ENCODE measurements at places on chromosomes 7 and 10.

DNA sequence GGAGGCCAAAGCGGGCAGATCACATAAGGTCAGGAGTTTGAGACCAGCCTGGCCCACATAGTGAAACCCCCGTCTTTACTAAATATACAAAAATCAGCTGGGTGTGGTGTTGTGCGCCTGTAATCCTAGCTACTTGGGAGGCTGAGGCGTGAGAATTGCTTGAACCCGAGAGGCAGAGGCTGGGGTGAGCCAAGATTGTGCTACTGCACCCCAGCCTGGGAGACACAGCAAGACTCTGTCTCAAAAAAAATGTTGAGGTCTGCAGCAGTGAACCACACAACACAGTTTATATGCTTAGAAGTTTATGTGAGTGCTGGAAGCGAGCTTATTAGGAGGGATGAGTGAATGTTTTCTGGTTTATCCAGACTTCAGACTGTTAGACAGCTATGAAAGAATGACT, 10.4 kb downstream of the LHPP start:
- DNase-seq, result no peak

DNA sequence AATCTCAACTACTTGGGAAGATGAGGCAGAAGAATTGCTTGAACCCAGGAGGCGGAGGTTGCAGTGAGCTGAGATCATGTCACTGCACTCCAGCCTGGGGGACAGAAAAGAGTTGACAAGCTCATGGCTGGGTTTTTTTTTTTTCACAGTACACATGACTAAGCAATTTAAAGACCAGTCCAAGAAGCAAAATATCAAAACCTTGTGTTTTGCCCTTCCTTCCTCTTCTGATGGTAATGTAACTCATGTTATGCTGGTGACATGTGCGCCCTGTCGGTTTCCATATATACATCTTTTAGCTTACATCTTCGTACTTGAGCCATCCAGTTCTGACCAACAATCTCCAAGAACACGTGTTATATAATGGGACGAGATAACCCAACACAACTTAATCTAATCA, 237.7 kb upstream of the PLXDC2 start:
- no peak for DNase-seq

- no peak for DNase-seq
Measured at GRCh38 chr7:135467207-135467711, 42.6 kb downstream of the CNOT4 start.

GRCh38 chr10:56902554-56902953, 541.5 kb upstream of the ZWINT start:
- DNase-seq, result no peak

- no peak for DNase-seq
Measured at GRCh38 chr7:50304911-50305582, 531 bp downstream of the IKZF1 start.

GRCh38 chr10:91380873-91381256, 29.3 kb upstream of the HECTD2 start:
- no peak for DNase-seq

GRCh38 chr7:140310337-140311002, 87.9 kb downstream of the SLC37A3 start:
- DNase-seq, result no peak

- no peak for DNase-seq
Measured at GRCh38 chr10:133031541-133032125, 56.1 kb upstream of the ADGRA1 start.

GRCh38 chr10:133079836-133080682, 7.7 kb upstream of the ADGRA1 start:
- no peak for DNase-seq

DNA sequence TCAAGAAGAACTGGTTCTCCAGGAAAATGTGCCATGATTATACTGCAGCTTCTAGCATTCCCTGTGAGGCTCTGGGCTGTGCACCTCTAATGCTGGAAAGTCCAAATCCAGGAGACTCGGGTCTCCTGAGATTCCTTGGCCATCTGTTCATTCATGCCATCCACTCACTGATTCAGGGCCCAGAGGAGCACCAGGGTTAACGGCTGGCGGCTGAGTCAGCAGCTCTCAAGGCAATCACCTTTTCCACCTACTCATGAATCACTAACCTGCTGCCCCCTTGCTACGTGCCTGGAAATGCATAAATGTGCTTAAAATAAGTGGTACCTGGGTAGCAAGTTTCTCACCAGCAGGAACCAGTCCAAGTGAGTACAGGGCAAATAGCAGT, 132.7 kb downstream of the KCNMA1 start:
- DNase-seq, result no peak

DNA sequence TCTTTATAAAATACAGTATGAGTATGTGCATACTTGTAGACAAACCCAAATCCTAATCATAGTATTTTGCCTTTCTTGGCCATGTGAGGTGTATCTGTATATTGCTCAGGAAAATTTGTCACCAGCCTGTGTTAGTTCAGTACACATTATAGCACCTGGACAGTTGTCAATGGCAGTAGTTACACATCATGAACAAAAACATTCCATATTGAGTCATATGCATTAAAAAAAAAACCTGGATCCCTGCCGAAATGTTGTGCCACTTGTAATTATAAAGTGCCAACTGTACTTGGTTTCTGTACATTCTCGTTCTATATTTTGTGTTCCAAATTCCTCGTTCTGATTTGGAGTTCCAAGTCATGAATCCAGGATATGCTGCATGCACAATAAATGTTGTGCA, 410.4 kb downstream of the INHBA start:
- DNase-seq, result no peak

GRCh38 chr10:12681252-12681651, 320.3 kb downstream of the CCDC3 start:
- DNase-seq, result no peak

- no peak for DNase-seq
Measured at GRCh38 chr7:13044309-13044708, 356.9 kb downstream of the ARL4A start.

- DNase-seq, result no peak
Measured at GRCh38 chr10:49369216-49370162, 26.4 kb downstream of the DRGX start.

- DNase-seq, result no peak
Measured at GRCh38 chr7:68217426-68217825, 1220.8 kb downstream of the TYW1 start.

DNA sequence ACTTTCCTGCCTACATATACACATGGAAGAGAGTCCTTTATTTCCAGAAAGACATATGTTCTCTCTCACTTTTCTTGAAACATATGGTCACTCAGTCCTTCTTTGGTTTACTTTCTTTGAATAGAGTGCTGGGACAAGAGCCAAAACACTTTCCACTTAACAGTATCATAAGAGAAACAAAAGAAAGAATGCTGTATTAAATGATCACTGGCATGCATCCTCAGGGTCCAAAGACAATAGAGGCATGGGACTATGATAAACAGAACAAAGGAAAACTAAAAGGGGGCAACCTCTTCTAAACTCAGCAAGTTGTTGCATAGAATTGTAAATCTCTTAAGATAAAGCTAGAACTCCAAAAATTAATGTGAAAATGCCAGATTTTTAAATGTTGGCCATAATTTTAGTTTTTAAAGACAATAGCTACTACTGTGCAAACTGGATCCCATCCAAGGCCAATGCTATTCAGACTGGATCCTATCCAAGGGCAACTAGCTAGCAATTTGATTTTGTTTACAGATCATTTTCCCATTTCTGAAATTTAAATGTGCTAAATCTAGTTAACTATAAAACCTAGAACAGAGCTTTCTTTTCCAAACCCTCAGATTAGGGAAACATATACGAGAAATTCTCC, 687.5 kb downstream of the SORCS3 start:
- DNase-seq, result no peak

GRCh38 chr7:74657692-74658177, at the start of gene GTF2I:
Gene GTF2I, plus strand, starts transcription at chr7:74657718. Its CDS starts 31,411 bp downstream, at chr7:74689129.
- no peak for DNase-seq

GRCh38 chr10:59096631-59097030, 79.8 kb upstream of the PHYHIPL start:
- DNase-seq, result no peak

GRCh38 chr10:98453729-98454128, 7.0 kb upstream of the HPS1 start:
- no peak for DNase-seq

DNA sequence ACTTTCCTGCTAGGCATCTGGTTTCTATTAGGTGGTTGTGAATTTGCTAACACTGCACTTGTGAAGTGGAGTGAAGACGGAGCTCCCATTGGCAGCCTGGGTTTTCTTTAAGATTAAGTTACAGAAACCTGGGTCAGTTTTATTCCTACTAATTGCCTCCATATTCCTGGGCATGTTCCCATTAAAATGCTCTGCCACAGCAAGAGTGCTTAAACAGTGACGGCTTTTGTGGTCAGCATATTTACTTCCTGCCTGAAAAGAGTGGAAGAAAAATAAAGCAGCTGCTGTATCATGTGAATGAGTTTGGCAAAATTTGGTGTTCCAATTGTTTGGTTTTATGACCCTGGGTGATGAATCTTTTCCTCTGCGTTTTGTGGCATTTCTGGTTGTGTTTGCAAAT, 96.9 kb upstream of the PLXDC2 start:
- DNase-seq, result no peak

Measured in activated CD8-positive, alpha-beta memory T cell treated with anti-CD3 and anti-CD28 coated beads for 4 hours (primary cell).